ENCODE measurements at places on chromosomes 6 and 20.

DNA sequence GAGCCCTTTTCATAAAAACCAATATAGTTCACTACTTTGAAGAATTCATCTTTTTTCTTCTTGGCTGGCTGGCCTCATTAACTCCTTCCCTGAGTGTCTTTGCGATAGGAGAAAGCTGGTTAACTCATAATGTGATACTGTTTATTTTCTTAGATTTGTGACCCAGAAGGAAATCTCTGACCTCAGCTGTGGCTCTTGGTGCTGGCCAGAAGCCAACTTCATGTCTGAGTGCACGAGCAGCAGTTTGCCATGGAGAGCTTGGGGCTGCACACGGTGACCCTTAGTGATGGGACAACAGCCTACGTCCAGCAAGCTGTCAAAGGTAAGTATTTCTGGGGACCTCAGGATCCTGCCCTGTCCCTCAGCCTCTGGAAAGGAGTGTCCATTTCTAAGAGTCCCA lies 16.7 kb upstream of the DEF6 start:
- DNase-seq = no peak

- DNase-seq = no peak
These were observed 454.6 kb upstream of the MARCKS start for GRCh38 chr6:113402544-113402943.

- DNase-seq = no peak
These were observed 811 bp upstream of the ARMH2 start for GRCh38 chr6:24799541-24799915.

DNA sequence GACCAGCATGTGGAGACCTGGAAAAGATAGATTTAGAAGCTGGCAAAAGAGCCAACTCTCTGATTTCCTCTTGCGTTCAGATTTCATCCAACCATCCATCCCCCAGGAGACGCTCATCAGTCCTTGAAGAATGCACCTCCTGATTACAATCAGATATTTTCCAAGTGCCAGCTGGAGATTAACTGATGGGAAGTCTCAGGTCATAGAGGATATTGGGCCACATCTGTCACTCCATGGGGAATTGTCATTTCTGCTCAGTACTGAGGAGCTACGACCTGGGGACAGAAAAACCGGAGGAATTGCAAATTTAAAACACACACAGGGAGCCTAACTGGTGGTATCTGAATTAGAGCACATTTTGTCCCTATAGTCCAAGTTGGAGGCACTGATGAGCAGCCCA lies 496.2 kb upstream of the SULF2 start:
- DNase-seq = no peak

DNA sequence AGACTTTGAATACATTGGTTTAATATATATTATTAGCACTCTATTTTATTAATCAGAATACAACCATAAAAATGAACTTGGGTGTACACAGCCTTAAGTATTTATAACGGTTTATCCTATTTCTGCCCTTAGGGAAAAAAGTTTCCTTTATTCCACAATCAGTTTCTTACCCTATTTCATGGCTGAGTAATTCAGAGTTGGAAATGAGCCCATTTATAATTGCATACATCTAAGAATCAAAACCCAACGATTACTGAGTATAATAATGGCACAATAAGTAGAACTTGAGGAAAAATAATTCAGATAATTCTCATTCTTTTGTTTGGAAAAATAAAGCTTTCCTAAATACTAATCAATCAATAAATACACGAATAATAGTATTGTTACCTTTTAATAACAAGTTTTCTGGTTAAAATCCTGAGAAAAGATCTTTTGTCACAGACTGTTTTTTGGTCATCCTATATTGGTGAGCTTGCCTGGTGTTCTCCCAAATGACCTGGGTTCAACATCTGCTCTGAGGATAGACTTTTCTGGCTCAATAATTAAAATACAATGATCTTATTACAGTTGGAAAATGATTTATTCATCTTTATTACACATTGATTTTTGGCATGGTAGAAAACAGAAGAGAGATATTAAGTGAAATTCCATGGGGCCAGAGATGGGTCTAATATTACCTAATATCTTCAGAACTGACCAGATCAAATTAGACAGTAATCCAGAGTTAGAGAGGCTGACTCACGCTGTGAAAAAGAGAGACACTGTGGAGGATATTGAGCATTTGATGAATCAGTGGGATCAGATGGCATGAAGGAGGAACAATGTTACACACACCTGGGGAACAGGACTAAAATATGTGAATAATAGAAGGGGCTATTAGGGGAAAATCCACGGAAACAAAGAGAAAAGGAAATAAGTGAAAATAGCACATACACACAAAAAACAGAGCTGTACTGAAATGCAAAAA lies 162.1 kb upstream of the TBX18 start:
- peak; percentile 27 for DNase-seq

DNA sequence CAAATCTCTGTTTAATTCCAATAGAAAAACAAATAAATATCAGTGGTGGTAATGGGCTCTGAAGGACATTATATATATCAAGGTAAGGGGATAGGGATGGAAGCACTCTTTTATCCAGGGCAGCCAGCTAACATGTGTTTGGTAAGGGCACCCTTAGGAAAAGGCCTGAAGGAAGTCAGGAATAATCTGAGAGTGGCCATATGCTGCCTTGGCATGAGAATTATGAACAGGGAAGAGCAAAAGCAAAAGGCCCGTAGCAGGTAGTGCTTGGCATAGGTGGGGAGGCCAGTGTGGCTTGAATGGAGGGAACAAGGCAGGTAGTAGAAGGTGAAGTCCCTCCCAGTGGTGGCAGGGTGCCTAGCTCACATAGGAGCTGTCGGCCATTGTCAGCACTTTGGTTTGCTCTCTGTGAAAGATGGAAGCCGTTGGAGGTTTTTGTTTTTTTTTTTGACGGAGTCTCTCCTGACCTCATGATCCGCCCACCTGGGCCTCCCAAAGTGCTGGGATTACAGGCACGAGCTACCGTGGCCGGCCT lies 39.6 kb upstream of the CSE1L start:
- no peak for DNase-seq

DNA sequence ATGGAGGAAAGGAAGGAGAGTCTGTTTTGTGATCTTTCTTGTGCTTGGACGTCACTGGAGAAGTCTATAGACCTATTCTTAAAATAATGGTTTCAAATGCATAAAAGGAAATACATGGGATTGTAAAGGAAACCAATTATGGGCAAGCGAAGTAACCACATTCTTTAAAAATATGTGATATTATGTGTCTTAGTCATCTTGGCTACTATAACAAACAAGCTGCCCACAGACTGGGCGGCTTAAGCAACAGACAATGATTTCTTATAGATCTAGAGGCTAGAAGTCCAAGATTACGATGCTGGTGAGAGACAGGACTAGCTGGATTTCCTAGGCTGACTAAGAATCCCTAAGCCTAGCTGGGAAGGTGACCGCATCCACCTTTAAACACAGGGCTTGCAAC lies 49.4 kb upstream of the CD83 start:
- DNase-seq = no peak

DNA sequence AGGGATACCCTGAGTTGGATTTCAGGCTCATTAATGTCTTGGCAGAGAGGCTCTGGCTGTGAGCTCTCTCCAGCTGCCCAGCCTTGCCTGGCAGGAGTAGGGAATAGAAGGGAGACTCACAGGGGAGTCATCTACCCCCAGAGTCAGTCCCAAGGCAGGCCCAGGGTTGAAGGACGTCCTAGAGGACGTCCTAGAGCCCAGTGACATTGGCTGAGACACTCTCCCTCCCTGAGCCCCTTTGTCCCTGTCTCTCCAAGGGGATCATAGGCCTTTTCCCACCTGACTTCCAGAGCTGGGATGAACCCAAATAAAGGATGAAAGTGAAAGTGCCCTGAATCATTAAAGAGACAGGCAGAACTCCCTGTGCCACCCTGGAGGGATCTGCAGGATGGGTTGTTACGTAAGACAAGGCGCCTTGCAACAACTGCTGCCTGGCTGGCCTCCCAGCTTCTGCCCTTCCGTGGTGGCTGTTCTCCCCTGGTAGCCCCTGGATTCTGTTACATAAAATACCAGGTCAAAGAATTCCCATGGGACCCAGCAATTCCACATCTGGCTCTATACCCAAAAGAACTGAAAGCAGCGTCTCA lies 53.6 kb upstream of the SIRPA start:
- no peak for DNase-seq

GRCh38 chr6:49692534-49692933 lies 20.8 kb downstream of the CRISP2 start:
- no peak for DNase-seq

GRCh38 chr20:46894579-46894958 lies at the start of gene EYA2:
Gene EYA2 (plus strand): TSS chr20:46894843. CDS start chr20:46990011, 95,168 bp downstream.
- DNase-seq = peak; percentile 28

GRCh38 chr6:169391473-169392071 lies 137.9 kb upstream of the THBS2 start:
- no peak for DNase-seq

DNA sequence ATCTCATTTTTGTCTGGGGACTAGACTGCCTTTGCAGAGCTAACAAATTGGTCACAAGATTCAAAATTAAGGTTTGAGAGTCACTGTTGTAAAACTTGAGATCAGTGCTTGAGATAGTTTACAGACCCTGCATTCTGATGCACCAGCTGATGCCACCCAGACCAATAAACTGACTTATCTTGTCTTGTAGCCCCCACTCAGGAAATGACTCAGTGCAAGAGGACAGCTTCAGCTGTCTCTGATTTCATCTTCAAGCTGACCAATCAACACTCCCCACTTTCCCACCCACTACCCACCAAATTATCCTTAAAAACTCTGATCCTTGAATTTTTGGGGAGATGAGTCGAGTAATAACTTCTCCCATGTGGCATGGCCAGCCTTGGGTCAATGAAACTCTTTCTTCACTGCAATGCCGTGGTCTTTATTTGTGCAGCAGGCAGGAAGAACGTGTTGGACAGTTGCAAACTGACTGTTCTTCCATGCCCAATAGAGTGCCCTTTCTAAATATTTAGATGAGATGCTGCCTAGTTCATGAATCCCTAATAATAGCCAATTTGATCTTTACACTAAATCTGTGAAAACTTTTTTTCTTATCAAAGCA lies 48.3 kb upstream of the PROKR2 start:
- no peak for DNase-seq

DNA sequence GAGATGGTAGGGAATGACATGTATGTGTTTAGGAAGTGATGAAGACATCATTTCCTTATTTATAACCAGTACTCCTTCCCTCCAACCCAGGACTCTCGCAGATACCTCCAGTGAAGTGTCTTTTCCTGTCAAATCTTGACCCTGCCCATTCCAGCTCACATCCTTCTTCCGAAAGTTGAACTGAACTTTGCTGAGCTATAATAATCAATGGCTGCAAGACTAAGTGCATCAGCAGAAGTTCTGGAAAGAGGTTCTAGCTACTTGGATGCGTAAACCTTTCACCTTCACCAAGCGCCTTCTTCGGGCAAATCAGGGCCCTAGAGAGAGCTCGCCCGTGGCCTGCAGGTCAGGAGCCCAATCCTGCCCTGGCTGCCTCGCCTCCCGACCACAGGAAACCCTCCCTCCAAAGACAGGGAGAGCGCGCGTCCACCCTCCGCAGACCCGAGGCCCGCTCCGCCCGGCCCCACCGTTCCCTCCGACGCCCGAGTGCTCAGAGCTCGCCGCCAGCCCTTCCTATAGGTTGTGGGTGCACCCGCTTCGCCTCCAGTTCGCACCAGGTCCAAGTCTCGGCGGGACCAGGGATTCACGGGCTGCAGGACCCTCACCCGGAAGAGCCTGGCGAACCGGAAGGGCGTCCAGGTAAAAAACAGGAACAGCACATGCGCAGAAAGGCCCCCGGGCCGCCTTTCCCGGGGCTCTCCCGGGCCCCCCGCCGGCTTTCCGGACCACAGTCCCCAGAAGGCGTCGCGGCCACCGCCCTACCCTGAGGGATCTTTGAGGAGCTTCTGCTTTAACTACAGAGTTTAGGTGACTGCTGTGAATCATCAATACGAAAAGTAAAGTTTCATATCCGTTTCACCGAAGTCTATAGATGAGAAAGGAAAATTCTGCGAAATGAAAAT lies at the start of gene ZNF334:
Gene ZNF334, minus strand, starts transcription at position 617 of the 902 bp plus-strand sequence. CDS start 1,457 bp downstream, outside the sequence.
- peak; percentile 82 for DNase-seq

DNA sequence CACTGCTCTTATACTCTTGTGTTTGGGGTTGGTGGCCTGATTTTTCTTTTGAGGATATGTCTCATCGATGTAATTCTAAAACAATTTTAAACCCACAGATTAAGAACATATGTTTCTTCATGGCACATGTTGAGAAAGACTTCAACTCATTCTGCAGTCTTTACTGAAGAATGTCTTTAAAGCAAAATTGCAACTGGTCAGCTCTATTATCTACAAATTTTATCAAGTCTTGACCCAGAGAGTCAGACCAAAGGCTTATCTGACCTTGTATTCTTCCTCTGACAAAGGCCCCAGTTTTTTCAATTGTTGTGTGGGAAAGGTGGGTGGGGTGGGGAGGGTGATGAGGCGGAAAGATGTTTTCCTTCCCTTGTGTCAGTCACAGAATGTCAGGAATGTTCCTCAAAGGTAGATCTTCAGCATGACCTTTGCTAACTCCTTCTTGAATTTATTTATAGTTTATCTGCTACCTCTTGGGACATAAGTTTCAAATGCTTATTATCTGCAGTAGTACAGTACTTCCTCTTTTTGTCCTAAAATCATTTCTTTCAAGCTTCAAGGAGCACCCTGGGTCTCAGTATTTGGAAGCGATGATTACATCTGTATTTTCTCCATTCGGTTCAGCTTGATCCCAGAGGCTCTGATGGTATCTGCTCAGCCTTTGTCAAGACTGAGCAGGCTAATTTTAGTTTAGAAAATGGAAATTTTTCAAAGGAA lies 63.2 kb upstream of the TIAM2 start:
- peak; percentile 91 for DNase-seq

Data from umbilical cord (tissue), 2 donors.